Peyer's patch (tissue), 4 donors: ENCODE measurements at places on chromosomes 11 and 22. TPM values are rescaled to one million over a fixed set of nuclear protein-coding genes. Genes with fewer than 3 reads are reported as not detected.

DNA sequence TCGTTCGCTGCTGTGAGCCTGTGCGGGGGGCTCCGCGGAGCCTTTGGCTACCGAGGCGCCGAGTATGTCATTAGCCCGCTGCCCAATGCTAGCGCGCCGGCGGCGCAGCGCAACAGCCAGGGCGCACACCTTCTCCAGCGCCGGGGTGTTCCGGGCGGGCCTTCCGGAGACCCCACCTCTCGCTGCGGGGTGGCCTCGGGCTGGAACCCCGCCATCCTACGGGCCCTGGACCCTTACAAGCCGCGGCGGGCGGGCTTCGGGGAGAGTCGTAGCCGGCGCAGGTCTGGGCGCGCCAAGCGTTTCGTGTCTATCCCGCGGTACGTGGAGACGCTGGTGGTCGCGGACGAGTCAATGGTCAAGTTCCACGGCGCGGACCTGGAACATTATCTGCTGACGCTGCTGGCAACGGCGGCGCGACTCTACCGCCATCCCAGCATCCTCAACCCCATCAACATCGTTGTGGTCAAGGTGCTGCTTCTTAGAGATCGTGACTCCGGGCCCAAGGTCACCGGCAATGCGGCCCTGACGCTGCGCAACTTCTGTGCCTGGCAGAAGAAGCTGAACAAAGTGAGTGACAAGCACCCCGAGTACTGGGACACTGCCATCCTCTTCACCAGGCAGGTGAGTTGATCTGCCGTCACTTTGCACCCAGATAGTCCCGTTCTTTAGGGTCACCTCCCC lies 1.0 kb downstream of the ADAMTS15 start:
- DNase-seq = no peak

GRCh38 chr11:93542811-93543229 lies 371 bp downstream of the SMCO4 start:
- DNase-seq = no peak

GP1BB gene
- 9.1 TPM for total RNA-seq

C11orf42 gene
- total RNA-seq = not detected

PTPRCAP gene
- total RNA-seq = 19.7 TPM
